Cardiac muscle cell (in vitro differentiated cells and primary cell): ENCODE measurements at places on chromosomes 16 and 17. TPM values are rescaled to one million over a fixed set of nuclear protein-coding genes. Genes with fewer than 3 reads are reported as not detected.

SLC16A6 gene
- 0.15 and 0.35 TPM in 2 replicates for total RNA-seq

RFFL gene
- 8.6 and 22.3 TPM in 2 replicates for total RNA-seq

CDK5RAP3 gene
- 81.8 and 121 TPM in 2 replicates for total RNA-seq

DNASE1L2 gene
- 1.1 and 1.5 TPM in 2 replicates for total RNA-seq

SRSF1 gene
- 209 and 235 TPM in 2 replicates for total RNA-seq

WFIKKN2 gene
- 0.18 TPM in 1 of 2 replicates, not detected in the other for total RNA-seq

TP53TG3 gene
- not detected in 2 replicates for total RNA-seq

MYCBPAP gene
- total RNA-seq = 1.2 and 3.2 TPM in 2 replicates

SLC5A10 gene
- 0.06 TPM in 1 of 2 replicates, not detected in the other for total RNA-seq

CCL8 gene
- not detected in 2 replicates for total RNA-seq

DNA sequence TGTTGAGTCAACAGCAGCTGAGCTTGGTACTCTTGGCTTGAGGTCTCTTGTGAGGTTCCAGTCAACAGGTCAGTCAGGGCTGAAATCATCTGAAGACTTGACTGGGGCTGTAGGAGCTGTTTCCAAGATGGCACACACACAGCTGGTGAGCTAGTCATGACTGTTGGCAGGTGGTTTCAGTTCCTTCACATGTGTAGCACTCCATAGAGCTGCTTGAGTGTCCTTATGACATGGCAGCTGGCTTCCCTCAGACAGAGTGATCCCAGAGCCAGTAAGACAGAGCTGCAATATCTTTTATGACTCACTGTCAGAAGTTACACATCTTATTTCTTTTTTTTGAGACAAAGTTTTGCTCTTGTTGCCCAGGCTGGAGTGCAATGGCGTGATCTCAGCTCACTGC, 19.5 kb upstream of the GAS7 start:
- H3K4me3 ChIP-seq = no peak overlapping the region
- DNase-seq = peak; percentile 73
- no peaks in the 10 kb centered on the region for H3K27me3 ChIP-seq
- no peaks in the 10 kb centered on the region for H3K36me3 ChIP-seq
- H3K4me1 ChIP-seq = no peaks in the 10 kb centered on the region

DNA sequence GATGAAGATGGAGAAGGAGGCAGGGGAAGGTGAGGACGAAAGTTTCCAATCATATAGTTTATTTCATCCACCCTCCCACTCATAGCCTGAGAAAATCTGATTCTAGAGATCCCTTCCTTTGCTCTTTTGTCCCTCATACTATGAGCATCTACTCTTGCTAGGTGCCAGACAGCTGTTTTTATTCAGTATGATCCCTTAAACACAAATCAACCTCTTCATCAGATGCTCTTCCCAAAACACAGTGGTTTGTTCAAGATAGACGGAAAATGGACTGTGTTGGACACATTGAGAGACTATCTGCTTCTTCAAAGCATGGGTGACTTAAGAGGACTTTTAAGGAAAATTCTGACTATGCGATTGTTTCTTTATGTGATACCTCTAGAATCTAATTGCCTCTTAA, 49.4 kb upstream of the XYLT1 start:
- peaks cover 5% of the 10 kb centered on the region for H3K27me3 ChIP-seq
- no peaks in the 10 kb centered on the region for H3K4me1 ChIP-seq
- DNase-seq = no peak
- H3K27ac ChIP-seq = no peak overlapping the region

GRCh38 chr17:40718930-40719329, 15.4 kb upstream of the KRT24 start:
- no peak for DNase-seq
- H3K27me3 ChIP-seq = no peaks in the 10 kb centered on the region
- no peak overlapping the region for H3K27ac ChIP-seq
- H3K36me3 ChIP-seq = no peaks in the 10 kb centered on the region

- no peak overlapping the region for H3K27ac ChIP-seq
- H3K4me1 ChIP-seq = peaks cover 11% of the 10 kb centered on the region
- DNase-seq = no peak
- H3K36me3 ChIP-seq = peaks cover 39% of the 10 kb centered on the region
Measured at GRCh38 chr16:2002406-2003230, 7.0 kb downstream of the ZNF598 start.

DNA sequence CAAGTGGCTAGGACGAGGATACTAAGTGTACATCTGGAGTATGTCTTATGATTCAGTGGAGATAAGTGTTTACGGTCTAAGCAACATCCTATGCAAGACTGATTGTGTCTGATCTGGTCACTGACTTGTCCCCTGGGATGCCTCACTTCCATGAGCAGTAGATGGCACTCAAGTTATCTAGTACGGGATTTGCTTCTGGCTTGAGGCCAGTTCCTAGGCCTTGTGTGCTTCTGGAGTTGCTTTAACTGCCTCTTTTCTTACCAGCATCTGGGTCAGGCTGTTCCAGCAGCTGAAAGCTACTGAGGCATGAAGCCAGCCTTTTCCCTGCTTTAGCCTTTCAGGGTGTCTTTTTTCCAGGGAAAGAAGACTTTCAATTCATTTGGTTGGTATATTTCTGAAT, 23.0 kb downstream of the SUPT6H start:
- no peaks in the 10 kb centered on the region for H3K4me1 ChIP-seq
- no peak overlapping the region for H3K27ac ChIP-seq
- no peak for DNase-seq
- H3K27me3 ChIP-seq = no peaks in the 10 kb centered on the region

DNA sequence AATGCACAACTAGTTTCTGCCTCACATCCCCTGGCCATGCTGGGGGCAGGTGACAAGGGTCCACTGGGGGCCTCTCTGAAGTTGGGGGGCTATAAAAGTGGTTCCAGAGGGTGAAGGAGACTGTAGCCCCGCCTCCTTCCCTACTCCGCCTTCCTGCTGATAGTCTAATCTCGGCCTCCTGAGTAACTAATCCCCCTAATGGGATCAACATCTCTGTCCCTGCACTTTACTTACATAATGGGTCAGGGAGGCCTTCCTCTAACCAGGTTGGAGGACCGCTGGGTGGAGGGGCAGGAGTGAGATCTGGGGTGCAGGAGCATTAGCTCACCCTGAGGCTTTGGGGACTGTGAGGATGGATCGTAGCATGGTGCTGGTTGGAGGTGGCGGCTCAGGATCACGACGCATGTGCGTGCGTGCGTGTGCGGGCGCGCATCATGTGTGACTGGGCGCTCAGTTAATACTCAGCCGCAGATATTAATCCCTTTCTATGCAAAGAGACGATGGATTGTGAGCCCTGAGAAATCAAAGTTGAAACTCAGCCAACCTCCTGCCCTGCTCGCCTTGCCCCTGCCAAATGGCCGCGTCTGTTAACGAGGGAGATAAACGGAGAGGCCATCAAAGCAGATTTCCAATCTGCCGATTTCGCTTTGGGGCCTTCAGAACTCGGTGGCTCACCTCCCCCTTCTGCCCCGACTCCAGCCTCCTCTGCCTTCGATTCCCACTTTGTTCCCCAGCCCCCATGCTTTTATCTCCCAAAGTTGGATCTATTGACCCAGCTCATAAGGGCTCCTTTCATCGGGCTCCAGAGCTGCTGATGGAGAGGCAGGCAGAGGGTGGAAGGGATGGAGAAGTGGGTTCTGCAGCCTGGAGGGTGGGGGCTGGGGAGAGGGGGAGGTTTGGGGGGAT, 107.3 kb downstream of the SDK2 start:
- no peaks in the 10 kb centered on the region for H3K36me3 ChIP-seq
- no peaks in the 10 kb centered on the region for H3K27me3 ChIP-seq
- peak overlapping the region; percentile 37 for H3K27ac ChIP-seq
- peak; percentile 59 for DNase-seq
- no peak overlapping the region for H3K4me3 ChIP-seq

DNA sequence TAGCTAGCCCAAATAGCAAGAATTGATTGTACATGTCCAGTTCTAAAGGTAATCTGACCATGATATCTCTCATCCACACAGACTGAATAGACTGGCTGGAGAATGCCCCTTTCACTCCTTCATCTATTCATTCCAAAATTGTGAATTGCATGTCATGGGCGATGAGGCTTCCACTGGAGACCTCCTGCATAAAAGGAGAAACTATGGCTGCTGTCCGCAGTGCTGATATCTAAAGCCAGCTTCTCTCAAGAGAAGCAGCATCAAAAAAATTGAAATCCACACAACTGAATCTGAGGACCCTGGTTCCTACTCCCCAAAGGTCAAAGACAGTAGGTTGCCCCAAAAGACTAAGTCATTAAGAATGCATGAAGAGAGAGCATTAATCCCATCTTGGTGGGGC, 7.9 kb upstream of the SCNN1G start:
- H3K4me3 ChIP-seq = no peak overlapping the region
- no peaks in the 10 kb centered on the region for H3K27me3 ChIP-seq
- H3K36me3 ChIP-seq = no peaks in the 10 kb centered on the region
- DNase-seq = peak; percentile 65
- no peaks in the 10 kb centered on the region for H3K4me1 ChIP-seq

DNA sequence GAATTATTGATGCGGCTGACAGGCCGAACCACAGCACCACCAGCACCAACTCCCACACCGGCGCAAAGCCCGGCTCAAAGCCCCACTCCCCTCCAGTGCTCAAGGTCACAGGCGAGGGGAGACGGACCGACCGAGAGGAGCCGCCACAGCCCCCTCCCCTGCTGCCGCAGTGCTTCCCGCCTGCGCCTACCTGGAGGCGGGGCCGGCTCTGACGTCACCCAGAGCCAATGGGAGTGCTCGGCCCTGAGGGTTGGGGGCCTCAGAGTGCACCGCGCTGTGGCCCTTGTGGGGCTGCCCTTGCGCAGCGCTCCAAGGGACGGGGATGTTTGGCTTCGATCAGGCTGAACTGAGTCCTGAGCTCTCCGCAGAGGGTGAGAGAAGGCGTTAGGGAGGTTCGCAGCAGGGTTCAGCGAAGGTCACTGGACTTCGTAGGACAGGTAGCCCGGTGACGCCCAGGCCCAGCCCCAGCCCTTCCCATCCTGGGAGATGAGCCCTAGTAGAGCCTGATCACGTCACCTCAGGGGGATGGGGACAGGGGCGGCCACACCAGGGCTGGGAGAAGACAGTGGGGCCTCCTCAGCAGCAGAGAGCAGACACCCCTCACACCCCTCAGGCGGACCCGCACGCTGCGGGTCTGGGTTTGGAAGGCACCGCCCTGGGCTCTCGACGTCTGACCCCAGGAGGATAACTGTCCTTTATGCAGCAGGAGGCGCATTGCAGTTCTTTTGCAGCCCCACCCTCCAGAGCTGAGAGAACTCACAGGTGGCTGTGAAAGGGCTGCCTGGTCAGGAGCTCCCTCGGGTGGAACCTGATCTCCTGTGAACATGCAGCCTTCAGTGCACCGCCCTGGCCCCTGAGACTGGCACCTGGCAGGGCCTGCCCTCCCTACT, 1.5 kb downstream of the NDRG4 start:
- no peaks in the 10 kb centered on the region for H3K36me3 ChIP-seq
- H3K27ac ChIP-seq = no peak overlapping the region
- H3K27me3 ChIP-seq = no peaks in the 10 kb centered on the region
- no peak for DNase-seq

DNA sequence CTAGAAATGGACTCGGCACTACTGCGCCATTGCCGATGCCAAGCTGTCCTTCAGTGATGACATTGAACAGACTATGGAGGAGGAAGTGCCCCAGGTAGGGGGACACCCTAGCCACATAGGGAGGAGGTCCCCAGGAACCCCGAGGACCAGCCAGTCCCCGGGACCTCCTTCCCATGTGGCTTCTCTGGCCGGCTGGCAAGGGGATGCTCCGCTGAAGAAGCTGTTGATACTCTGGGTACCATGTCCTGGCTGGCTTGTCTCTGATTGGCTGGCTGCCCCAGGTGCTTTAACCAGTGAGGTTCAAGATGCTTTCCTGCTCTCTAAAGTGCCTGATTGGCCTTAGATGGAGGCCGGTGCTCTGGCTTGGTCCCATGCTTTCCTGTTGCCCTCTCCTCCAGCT, 103.6 kb downstream of the SDR42E1 start:
- H3K27ac ChIP-seq = no peak overlapping the region
- no peaks in the 10 kb centered on the region for H3K27me3 ChIP-seq
- DNase-seq = no peak
- no peaks in the 10 kb centered on the region for H3K4me1 ChIP-seq

- H3K27ac ChIP-seq = no peak overlapping the region
- DNase-seq = no peak
- H3K36me3 ChIP-seq = no peaks in the 10 kb centered on the region
- H3K4me3 ChIP-seq = no peak overlapping the region
- no peaks in the 10 kb centered on the region for H3K27me3 ChIP-seq
Measured at GRCh38 chr17:60901806-60902205, 224.2 kb downstream of the BCAS3 start.

- no peaks in the 10 kb centered on the region for H3K36me3 ChIP-seq
- H3K27me3 ChIP-seq = no peaks in the 10 kb centered on the region
- H3K27ac ChIP-seq = no peak overlapping the region
- no peak for DNase-seq
- H3K4me1 ChIP-seq = peaks cover 9% of the 10 kb centered on the region
- H3K4me3 ChIP-seq = no peak overlapping the region
Measured at GRCh38 chr17:50049636-50050035, 6.3 kb upstream of the ITGA3 start.

DNA sequence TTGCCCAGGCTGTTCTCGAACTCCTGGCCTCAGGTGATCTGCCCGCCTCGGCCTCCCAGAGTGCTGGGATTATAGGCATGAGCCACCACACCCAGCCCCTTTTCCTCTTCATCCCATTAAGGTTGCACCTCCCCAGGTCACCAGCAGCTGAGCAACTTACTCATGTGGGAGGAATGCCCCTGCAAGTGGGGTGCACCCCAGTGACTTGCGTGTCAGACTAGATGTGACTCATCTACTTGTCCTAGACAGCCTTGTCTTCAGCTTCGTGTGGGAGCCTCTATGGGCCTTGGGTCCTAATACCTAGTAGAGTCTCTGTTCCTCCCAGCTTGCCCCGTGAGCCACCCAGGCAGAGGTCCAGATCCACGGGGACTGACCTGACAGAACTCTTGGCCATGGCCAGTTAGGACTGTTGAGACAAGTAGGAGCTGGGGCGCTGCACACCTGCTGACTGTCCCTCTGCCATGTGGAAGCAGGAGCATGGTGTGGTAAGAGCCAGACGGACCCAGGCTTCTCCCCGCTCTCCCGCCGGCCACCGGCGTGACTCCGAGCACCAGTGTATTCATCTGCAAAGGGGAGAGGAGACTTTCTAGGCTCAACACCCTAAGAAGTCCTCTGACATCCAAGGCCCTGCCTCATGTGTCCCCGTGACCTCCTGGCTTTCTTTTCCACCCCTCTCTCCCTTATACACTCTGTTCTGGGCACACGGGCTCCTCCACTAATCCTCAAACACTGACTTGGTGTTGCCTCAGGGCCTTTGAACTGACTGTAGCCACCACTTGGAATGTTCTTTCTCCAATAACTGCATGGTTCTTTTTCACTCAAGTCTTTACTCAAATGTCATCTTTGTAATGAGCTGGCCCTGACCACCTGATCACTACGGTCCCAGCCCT, 11.6 kb upstream of the CBX4 start:
- peak; percentile 18 for DNase-seq
- H3K27ac ChIP-seq = no peak overlapping the region
- H3K36me3 ChIP-seq = no peaks in the 10 kb centered on the region
- peaks cover 6% of the 10 kb centered on the region for H3K27me3 ChIP-seq
- H3K4me3 ChIP-seq = no peak overlapping the region
- no peaks in the 10 kb centered on the region for H3K4me1 ChIP-seq

GRCh38 chr17:67606896-67607604, 110.7 kb upstream of the NOL11 start:
- no peaks in the 10 kb centered on the region for H3K27me3 ChIP-seq
- H3K27ac ChIP-seq = no peak overlapping the region
- H3K36me3 ChIP-seq = no peaks in the 10 kb centered on the region
- peaks cover 8% of the 10 kb centered on the region for H3K4me1 ChIP-seq
- DNase-seq = no peak

- H3K36me3 ChIP-seq = no peaks in the 10 kb centered on the region
- H3K27ac ChIP-seq = no peak overlapping the region
- DNase-seq = no peak
- H3K4me3 ChIP-seq = no peak overlapping the region
Measured at GRCh38 chr16:57923418-57923817, 47.5 kb downstream of the CNGB1 start.

GRCh38 chr17:4519361-4519788, 20.7 kb downstream of the SPNS2 start:
- no peaks in the 10 kb centered on the region for H3K4me1 ChIP-seq
- no peaks in the 10 kb centered on the region for H3K36me3 ChIP-seq
- H3K27me3 ChIP-seq = no peaks in the 10 kb centered on the region
- no peak overlapping the region for H3K4me3 ChIP-seq
